ENCODE measurements at places on chromosomes 16 and 17. TPM values are rescaled to one million over a fixed set of nuclear protein-coding genes. Genes with fewer than 3 reads are reported as not detected.
A peak's percentile ranks its signal among the peaks of the same experiment; 100 is the strongest.

DNA sequence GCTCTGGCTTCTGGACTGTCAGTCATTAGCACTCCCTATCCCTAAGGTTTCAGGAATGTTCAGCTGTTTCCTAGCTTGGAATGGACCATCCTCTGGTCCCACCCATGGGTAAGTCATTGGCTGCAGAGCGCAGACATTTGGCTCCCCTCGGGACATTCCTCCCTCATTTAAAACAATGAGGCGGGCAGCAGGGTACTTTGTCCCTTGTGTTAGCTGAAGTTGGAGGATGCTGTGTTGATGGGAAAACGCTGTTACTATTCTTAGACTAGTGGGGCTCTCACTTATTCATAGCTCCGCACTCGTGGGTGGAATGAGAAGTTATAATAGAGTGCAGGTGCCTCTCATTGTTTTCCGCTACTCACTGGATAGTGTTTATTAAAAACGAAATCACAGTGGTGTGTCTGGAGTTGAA is 673.8 kb downstream of the WWOX start:
- DNase-seq, result no peak

MEOX1 gene
- 7.7 TPM for total RNA-seq

ATP2C2 gene
- 0.19 TPM for total RNA-seq

DNA sequence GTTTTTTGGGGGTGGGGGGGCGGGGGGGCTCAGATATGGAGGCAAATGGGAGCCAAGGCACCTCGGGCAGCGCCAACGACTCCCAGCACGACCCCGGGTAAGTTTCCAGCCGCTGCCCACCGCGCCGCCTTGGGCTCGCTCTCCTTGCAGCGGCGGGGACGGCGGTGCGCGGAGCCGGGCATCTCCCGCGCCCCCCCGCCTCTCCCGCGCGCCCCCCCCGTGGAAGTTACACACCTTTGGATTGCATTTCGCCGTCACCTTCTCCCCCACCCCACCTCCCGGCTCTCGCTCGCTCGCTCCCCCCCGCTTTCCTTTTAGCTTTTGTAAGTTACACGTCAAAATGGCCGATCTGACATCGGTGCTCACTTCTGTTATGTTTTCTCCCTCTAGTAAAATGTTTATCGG is 387 bp downstream of the MSI2 start:
- DNase-seq, result no peak

DNA sequence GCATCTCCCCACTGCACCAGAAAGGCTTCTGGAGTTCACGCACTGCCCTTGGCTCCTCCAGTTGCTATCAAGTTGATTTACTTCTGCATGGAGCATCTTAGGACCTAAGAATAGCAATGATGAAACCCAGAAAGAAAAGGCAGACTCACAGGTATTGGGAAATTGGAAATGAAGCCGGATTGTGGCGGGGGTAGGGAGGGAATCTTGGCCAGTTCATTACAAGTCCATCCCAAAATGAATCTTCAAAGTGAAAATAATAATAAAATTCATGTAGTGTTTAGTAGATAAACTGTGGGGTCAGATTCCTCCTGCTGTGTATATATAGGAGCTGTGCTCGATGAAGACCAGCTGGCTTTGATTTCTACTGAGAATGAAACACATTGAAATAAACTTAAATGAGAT is 33.7 kb downstream of the TEKT3 start:
- DNase-seq, result no peak

DNA sequence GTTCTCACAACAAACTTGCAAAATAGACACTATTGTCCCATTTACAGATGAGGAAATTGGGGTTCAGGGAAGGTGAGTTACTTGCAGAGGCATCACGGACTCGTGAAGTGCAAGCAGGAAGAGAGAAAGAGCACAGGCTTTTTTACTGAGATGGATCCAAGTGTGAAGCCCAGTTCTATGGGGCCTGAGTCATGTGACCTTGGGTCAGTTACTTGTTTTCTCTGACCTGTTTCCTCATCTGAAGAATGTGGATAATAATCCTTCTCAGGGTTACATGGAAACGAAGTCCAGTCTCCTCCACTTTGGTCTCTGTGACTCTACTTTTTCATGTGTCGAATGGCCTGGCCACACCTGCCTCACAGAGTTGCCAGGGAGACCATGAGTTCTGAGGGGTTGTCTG is 134.4 kb downstream of the SPACA3 start:
- DNase-seq, result no peak

GRCh38 chr16:7037495-7037894 is 295.1 kb upstream of the RBFOX1 start:
- DNase-seq, result no peak

NPTX1 gene
- 0.14 TPM for total RNA-seq

FOXC2 gene
- total RNA-seq, result 12.2 TPM

DNA sequence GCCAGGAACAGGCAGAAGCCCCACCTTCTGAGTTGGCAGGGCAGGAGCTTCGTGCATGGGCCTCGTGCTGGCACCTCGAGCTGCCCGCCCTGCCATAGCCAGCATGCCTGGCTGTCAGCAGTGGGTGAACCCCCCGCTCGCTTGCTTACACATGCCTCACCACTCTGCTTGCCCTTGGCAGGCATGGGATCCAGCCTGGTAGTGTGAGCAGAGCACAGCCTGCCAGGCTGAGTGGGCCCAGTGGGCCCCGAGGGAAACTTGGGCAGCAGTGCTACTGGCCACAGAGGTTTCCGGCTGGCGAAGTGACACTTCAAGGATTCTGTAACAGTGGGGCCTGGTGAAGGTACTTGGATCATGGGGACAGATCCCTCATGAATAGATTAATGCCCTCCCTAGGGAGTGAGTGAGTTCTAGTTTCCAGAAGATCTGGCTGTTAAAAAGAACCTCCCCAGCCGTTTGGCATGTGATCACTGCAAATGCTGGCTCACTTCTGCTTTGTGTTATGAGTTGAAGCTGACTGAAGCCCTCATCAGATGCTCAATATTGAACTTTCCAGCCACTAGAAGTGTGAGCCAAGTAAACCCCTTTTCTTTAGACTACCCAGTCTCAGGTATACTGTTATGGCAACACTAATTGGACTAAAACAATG is 114.7 kb downstream of the BCAS3 start:
- DNase-seq, result no peak

ITGAD gene
- total RNA-seq, result not detected

DNA sequence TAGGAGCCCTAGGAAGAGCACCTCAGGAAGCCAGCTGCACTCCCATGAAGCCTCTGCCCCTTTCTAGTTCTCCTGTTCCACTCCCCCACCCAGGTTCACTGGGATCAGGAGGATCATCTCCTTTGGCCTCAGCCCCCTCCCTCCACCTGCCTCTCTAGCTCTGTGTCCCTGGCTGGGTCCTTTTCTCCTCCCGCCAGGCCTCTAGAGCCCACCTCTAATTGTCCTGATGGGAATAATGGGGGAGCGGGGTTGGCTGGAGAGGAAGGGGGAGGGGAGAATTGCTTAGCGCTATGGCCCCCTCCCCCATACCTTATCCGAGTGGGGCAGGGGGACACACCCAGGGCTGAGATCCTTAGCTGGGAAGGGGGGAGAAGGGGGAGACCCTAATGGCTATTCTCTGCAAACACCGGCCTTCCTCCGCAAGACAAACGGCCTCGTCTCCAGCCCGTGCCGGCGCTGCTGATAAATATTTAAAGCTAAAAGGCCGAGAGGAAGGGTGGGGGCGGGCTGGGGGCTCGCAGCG is 997 bp downstream of the HOXB7 start:
- DNase-seq, result no peak

- no peak for DNase-seq
These were observed 32.8 kb downstream of the GPT2 start for GRCh38 chr16:46916980-46917379.

- no peak for DNase-seq
These were observed 15.8 kb downstream of the FA2H start for GRCh38 chr16:74758801-74759200.

DNA sequence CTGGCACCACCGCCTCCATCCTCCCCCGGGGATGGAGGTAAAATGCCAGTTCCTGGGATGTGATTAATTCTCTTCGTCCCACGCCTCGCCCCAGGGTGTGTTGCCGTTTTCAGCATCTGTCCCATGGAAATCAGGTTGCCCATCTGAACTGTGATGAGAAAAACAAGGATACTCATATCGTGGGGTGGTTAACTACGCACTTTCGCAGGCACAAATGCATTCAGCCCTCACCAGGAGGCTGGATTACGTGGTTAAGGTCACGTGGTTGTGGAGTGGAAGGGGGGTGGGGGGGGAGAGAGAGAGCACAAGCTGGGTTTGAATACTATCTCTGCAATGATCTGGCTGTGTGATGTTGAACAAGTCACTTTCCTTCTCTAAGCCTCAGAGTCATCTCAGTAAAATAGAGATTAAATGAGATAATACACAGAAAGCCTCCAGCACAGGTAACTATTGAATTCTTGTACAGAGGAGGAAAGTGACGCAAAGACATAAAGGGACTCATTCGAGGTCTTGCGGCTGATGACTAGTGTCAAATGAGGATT is 74.7 kb downstream of the BMERB1 start:
- DNase-seq, result no peak

- no peak for DNase-seq
These were observed 8.6 kb upstream of the TEX19 start for GRCh38 chr17:82350182-82351030.

- DNase-seq, result no peak
These were observed 4.2 kb downstream of the DPH1 start for GRCh38 chr17:2034157-2034556.

CIITA gene
- 10.0 TPM for total RNA-seq

DNA sequence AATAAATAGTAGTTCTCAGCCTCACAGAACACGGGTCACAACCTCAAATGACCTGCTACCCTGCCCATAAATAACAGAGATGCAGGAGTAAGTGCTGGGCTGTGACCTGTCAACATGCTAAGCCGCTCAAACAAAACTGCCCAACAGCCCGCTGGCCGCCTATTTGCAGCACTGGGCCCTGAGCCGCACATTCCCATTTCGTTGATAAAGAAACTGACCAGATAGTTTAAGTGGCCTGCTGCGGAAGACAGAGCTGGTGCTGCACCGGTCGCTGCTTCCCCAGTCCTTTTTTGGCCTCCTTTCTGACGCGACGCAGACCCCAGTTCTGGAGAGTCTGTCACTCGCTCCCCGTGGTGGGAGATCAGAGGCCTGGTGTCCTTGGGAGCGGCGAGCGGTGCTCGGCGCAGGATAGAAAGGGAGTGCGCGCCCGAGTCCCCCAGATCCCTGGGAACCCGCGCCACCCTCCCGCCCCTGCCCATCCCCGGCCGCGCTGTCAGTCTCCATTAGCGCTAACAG is 349 bp upstream of the SLC6A2 start:
- no peak for DNase-seq

- no peak for DNase-seq
These were observed 470.1 kb downstream of the TOX3 start for GRCh38 chr16:52076801-52077201.

DNAH9 gene
- 0.46 TPM for total RNA-seq

DNA sequence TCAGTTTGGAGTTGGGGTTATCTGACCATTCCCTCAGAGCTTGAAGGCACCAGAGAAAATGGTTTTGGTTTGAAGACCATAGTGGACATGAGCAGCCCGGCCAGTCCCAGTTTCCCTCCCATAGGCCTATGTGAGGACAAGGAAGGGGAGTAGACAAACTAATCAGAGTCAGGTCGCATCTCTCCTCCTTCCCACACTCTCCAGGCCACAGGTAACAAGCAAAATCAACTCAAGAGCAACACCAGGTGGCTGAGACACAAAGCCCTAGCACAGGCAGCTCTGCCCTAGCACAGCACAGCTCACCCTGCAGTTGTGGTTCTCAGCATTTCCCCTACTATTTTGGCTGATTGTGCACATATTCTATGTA is 7.2 kb downstream of the SUPT4H1 start:
- DNase-seq, result peak; percentile 24

- no peak for DNase-seq
These were observed 132.9 kb upstream of the XYLT1 start for GRCh38 chr16:17603626-17604025.

GRIN2A gene
- total RNA-seq, result 3.2 TPM

DNA sequence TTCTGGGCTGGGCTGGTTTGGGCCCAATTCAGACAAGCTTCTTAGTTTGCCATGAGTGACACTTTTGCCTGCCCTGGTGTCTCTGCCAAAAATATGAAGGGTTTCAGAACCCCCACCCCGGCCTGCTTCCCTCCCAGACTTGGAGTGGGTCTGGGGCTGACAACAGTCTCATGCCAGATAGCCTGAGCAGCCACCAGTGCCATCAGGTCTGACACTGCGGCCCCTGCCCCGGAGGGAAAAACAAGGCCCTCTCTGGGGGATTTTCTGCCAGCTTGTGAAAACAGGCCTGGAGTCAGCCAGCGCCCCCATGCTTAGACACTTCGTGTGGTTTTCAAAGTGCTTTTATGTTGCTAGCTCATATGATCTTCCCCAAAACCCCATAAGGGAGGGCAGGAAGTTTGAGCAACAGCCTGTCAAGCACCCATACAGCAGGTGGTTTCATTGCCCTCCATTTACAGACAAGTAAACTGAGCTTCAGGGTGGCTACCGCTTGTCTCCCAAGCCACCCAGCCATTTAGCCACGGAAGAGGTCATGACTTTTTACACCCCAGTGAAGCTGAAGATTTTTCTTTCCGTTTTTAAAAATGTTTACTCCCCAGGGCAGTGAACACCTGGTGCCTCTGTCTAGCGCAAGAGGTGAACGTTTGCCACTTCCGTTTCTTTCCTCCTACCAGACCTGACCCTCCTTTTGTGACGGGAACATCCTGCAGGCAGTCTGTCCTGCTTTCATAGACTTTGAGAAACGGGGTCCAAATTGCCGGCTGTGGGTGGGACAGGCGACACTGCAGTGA is 300.6 kb downstream of the SEC14L1 start:
- DNase-seq, result no peak

DNA sequence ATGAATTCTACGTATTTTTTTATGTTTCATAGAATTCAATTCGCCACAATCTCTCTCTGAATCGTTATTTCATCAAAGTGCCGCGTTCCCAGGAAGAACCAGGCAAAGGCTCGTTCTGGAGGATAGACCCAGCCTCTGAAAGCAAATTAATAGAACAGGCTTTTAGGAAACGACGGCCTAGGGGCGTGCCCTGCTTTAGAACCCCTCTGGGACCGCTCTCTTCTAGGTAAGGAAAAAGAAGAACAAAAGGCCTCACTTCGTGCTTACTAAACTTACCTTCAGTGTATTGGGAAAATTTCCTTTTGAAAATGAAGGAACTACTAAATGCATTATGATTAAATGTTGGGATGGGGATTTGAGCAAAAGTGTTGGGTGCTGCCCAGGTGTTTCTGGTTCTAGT is 63.2 kb downstream of the FOXK2 start:
- no peak for DNase-seq

DNA sequence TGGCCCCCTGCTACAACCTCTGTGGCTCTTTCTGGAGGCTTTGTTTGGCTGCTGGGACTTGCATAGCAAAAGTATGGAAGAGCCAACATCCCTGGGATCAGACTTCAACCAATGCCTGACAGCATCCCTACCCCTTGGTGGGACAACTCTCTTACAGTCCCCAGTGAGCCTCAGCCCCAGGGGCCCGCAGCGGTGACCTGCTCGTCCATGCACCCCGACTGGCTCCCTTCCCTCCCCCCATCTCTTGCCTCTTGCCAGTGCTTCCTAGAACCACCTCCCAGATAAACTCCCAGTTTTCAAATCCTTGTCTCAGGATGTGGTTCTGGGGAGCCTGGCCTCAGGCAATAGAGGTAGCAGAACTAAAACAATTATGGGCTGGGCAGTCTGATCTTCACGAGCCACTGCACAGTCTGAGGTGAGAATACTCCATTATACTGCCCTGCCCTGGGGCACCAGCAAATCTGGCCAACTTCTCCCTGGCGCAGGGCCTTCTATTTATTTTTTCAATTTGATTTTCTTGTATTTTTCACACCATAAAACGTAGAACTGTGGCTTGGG is 86.6 kb upstream of the BRD7 start:
- DNase-seq, result peak; percentile 41

KRT27 gene
- not detected for total RNA-seq

PRR11 gene
- total RNA-seq, result 0.81 TPM

Measured in posterior vena cava (tissue), 2 donors.